ENCODE measurements at places on chromosomes 4 and X.

DNA sequence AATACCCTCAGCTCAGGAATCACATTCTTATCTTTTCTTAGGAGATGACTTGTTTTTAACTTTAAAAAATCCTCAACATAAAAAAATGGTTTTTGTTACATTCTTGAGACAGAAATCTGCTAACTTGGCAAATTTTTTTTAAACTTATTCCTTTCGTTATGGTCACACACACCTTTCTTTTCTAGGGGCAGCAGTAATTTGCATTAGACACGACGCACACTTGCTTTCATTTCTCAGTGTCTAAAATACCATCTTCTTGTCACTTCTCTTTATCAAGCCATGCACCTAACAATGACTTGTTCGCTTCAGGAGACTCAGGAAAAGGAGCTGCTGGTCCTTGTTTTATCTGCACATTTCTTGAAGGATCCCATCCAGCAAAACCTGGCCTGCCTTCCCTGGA lies 112.6 kb upstream of the TBL1X start:
- peak; percentile 8 for DNase-seq

GRCh38 chr4:138181287-138181686 lies 60.9 kb downstream of the SLC7A11 start:
- no peak for DNase-seq

DNA sequence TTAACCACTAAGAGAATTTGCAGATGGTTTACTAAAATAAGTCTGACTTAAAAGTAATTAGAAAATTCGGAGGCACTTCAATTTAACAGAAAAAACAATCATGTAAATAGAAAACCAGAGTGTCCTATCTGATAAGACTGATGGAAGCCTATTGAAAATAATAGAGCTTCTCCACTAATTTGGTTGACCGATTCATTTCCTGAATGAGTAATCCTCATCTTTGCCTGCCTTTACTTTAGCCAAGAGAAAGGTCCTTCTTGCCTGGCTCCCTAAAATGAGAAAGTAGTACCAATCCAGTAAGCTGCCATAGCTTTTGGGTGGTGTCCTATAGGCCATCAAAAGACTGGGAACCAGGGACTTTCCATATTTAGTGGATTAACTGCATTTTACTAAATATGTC lies 48.4 kb downstream of the KCNIP4 start:
- no peak for DNase-seq

- DNase-seq, result no peak
Measured at GRCh38 chr4:179927473-179927872, 2315.7 kb upstream of the TENM3 start.

DNA sequence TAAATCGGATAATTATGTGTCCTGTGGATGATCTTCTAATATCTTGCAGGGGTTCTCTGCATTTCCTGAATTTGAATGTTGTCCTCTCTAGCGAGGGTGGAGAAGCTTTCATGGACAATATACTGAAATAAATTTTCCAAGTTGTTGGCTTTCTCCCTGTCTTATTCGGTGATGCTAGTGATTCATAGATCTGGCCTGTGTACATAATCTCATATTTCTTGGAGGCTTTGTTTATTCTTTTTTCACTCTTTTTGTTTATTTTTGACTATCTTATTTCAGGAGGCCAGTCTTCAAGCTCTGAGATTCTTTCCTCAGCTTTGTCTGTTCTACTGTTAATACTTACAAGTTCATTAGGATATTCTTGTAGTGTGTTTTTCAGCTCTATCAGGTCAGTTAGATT lies 20.7 kb upstream of the CLGN start:
- no peak for DNase-seq

GRCh38 chr4:165965503-165965902 lies 92.5 kb downstream of the TLL1 start:
- DNase-seq, result no peak

GRCh38 chr4:56301997-56302496 lies 85.2 kb downstream of the AASDH start:
- DNase-seq, result no peak

DNA sequence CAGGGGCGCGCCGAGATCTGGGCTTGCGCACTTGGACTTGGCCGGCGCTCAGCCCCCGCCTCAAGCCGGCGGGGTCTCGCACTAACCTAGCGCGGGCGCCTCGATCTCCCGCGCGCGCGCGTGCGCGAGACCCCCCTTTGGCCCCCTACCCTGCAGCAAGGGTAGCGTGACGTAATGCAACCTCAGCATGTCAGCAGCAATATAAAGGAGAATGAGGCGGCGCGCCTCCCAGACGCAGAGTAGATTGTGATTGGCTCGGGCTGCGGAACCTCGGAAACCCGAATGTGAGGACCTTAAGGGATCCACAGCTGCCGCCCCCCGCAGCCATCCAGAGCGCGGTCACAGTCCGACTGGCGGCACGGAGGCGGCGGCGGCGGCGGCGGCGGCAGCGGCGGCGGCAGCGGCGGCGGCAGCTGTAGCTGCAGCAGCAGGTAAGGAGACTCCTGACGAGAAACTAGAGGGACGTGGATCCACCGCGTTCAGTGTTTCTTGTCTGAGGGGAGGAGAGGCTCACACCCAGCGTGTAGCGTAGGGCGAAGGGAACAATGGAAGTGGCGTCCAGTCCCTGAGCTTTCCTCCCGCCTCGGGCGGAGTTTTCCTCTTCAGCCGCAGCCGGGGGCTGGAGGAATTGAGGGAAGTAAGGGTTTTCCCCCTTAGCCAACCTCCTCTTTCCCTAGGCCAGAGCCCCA lies at the start of the genes SATL1 and ZNF711:
SATL1 (minus strand) TSS at position 19 of the 689 bp plus-strand sequence. CDS start 134,811 bp downstream, outside the sequence.
ZNF711 (plus strand) TSS at position 231 of the 689 bp plus-strand sequence. CDS start 3,582 bp downstream, outside the sequence.
- peak; percentile 57 for DNase-seq

DNA sequence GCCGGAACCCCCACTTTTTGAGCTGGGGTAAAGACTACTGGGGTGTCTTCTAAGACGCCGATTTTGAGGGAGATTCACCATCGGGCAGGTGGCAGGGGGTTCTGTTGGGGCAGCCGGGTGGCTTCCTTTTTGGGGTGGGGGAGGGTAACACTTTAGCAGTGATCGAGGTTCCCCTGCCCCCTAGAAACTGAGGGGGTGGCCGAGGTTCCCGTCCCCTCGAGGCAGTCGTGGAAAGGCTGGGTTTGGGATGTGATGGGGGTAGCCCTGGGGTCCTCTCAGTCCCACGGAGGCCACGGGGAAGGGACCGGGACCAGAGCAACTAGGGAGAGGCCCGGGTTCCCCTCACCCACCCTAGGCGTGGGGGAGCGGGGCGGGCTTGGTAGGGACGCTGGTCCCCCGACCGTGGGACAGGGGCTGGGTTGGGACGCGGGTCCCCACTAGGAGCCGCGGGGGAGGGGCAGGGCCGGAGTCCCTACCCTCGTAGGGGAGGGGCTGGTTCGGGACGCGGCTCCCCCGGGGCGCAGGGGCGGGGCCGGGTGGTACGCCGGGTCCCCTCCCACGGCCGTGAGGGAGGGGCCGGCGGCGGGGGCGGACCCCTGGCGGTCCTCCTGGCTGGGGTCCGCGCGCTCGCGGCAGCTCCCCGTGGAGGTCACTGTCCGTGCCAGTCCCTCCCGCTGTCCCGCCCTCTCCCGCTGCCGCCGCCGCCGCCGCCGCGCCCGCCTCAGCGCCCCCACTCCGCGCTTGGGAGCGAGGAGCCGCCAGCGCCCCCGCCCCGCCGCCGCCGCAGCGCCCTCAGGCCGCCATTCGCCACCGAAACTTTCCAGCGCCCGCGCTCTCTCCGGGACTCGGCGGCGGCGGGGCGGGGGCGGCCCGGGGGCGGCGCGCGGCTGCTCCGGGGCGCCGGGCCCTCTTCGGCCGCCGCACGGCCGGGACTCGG lies at the start of gene TBL1X:
TBL1X (plus strand) TSS at position 624 of the 937 bp plus-strand sequence. CDS start 188,529 bp downstream, outside the sequence.
- peak; percentile 64 for DNase-seq

DNA sequence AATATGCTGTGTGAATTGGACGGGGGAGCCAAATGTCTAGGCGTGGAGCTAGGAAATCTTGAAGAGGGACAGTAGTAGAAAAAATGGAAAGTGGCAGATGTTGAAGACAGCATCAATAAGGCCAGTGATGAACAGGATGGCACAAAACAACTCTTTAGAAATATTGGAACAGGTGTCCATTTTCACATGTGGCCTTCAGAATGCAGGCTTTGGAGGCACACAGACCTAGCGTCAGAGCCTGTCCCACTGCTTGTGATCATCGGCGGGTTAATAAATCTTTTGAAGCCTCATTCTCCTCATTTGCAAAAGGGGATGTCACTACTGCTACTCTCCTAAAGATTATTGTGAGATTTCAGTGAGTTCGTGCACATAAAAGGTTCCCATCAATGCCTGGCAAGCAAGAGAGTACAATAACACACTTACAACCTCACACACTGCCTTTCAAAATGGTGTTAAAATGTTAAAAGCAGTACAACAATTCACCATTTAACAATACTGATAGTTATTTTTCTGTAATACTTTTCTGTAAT lies 2.4 kb downstream of the PDLIM3 start:
- no peak for DNase-seq

GRCh38 chr4:8601556-8601955 lies 9.0 kb downstream of the CPZ start:
- no peak for DNase-seq

DNA sequence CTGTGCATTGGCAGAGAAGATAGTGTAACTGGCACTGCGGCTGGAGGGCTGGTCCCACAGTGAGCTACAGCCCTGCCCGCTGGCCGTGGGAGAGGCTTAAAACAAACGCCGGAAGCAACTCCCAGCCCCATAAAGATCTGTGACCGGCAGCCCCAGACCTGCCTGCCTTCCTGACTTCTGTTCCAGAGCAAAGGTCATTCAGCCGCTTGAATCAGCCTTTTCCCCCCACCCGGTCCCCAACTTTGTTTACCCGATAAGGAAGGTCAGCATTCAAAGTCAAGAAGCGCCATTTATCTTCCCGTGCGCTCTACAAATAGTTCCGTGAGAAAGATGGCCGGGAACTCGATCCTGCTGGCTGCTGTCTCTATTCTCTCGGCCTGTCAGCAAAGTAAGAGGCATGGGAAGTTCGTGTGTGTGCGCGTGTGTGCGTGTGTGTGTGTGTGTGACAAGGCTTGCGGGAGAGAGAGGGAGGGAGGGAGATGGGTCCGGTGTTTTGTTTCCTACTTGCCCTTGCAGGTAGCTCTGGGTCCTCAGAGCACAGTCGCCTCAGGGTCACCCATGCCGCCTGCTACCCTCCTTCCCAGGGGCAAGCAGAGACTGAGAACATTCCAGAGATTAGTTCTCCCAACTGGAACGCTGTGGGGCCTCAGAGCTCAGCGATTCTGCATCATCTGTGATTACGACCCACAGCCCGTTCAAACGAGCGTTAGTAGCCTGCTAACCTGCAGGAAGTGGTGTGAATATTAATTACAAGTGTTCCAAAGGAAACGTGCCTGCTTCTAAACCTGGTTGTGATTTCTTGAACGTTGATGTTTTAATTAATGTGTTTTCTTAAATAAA lies at the start of gene MGST2:
MGST2 (plus strand) TSS at position 130 of the 840 bp plus-strand sequence; CDS start at position 331, 201 bp downstream.
- DNase-seq, result peak; percentile 48

GRCh38 chr4:165604181-165604580 lies 225.4 kb downstream of the CPE start:
- DNase-seq, result no peak

DNA sequence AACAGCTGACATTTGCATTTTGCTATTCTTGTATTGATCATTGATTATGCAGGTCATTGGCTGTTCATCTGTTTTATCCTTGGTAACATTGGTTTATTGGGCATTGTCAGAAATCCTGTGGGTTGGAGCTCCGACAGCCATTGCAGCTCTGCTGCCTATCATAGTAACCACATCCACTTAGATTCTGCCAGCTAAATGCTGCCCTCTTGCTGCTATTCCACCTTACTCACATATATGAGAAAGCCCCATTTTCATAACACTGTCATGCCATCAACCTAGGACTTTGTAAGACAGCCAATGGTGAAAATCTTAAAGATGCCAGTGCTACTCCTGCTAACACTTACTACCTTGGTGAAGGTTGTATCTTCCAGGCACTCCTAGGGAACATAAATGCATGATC lies 187.3 kb upstream of the CXCL13 start:
- DNase-seq, result peak; percentile 3

GRCh38 chr4:107269175-107269574 lies 233.1 kb upstream of the DKK2 start:
- no peak for DNase-seq

GRCh38 chr4:7158991-7159390 lies 33.3 kb upstream of the SORCS2 start:
- DNase-seq, result no peak

DNA sequence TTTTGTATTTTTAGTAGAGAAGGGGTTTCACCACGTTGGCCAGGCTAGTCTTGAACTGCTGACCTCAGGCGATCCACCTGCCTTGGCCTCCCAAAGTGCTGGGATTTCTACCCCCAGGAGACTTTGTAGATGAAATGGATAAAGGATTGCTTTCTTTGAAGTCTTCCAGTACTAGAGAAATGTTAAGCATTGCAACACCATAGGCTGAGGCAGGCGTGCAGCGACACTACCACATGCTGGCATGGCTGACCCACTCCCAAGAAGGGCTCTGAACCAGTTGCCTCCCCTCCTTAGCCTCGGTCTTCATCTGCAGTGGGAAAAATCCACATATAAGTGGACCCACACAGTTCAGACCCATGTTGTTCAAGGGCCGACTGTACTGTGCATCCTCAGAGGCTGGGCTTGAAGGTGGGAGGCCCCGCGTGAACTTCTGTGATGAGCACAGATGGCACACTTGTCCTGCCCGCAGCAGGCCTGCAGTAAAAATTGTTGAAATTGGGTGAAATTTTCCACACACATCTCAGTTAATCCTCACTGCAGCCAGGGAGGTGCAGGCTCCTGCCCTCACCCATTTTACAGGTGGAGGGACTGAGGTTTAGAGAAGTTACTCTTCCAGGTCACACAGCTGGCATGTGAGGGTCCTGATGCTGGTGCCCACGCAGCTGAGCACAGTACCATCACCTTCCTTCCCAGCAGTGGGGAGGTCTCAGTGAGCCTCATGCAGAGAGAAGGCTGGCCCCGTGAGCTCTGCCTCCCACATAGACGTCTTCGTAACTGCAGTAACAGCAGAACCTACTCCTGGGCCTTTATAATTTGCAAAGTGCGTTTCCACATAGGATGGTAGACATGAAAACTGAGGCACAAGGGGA lies 35.5 kb downstream of the HTRA3 start:
- no peak for DNase-seq

DNA sequence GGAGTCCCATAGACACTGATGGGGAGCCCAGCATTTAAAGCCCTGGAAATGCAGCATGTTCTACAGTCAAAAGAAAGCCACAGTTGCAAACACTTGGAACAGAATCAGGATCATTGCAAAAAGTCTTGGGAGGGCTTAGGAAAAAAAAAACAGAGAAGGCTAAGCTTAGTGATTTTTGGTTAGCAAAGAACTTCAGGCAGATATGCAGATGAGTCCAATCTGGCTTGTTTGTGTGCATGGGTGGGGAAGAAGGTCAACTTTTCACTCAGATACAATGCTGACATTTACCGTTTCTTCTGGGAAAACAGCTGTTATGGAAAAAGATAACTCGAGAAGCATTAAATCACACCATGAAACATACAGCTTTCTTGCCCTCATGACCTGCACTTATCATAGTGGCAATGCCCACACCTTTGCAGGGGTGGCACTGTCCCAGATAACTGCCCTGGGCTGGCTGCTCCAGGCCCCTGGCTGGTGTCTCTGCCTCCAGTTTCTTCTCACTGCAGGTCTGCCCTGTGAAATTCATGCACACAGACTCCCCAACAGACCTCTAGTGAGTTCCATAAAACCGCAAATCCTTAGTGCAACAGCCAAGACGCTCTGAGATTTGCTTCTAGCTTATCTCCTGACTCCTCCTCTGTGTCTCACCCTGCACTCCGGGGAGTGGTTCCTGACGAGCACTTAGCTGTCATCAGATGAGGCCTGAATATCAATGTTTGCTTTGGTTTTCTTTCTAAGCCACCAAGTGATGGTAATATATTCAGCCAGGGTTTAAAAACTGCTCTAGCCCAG lies 99.2 kb downstream of the DRD5 start:
- DNase-seq, result no peak

Measured in NCI-H460 (cell line).